CD4-positive, alpha-beta T cell treated with Interleukin-1 beta for 1 hour (primary cell): ENCODE measurements at places on chromosomes 6 and 20.

GRCh38 chr6:162409741-162410691 lies 317.6 kb downstream of the PRKN start:
- no peak for DNase-seq

DNA sequence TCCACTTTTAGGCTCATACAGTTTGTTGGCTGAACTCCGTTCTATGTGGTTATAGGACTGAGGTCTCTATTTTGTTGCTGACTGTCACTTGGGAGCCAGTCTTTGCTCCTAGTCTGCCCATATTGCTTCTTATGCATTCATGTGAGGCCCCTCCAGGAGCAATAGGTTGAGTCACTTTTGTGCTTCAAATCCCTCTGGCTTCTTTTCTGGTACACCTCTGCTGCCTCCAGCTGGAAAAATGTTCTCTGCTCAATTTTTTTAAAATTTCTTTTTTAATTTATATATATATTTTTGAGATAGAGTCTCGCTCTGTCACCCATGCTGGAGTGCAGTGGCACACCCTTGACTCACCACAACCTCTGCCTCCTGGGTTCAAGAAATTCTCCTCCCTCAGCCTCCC lies 42.7 kb upstream of the NOX3 start:
- no peak for DNase-seq

- DNase-seq = no peak
These were observed 7.1 kb downstream of the VNN2 start for GRCh38 chr6:132750455-132751248.

- DNase-seq = no peak
These were observed 37.3 kb downstream of the TFEB start for GRCh38 chr6:41697861-41698781.

DNA sequence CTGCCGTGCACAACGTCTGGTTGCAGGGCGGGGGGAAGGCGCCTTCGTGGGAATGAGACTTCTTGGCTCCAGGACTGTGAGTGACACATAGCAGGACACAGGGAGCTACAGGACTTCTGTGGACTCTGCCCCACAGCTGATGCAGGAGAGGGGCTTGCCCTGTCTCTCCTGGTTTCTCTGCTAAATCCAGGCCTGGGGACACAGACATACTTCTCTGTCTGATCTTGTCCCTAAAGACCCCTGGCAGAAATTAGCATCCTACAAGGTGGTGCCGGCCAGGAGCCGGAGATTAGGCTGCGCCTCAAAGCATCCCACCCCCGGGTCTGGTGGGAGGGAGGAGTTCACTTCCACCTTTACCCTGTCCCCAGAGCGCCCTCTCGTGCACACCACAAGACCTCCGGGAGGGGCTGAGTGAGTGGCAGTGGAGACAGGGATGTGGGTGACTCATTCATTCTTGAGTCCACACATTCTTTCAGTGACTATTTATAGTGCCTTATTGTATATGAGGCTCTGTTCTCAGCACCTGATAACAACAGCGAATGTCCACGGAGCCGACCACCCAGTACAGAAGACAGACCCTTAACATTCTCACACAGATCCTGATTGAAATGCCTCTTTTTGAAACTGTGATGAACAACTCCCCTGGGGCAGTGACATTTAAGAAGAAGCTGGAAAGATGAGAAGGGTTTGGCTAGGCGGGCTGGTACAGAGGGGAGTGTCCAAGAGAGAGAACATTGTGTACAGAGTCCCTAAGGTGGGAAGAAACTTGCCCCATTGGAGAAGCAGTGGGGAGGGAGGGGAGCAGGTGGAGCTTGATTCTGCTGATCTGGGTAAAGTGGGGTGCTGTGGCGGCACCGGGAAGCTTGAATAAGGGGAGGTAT lies 39.0 kb downstream of the GMPR start:
- DNase-seq = no peak
